NCI-H1417 treated with DMSO at 0.1 percent for 48 hours (cell line): ENCODE measurements at places on chromosomes 7 and 10.

DNA sequence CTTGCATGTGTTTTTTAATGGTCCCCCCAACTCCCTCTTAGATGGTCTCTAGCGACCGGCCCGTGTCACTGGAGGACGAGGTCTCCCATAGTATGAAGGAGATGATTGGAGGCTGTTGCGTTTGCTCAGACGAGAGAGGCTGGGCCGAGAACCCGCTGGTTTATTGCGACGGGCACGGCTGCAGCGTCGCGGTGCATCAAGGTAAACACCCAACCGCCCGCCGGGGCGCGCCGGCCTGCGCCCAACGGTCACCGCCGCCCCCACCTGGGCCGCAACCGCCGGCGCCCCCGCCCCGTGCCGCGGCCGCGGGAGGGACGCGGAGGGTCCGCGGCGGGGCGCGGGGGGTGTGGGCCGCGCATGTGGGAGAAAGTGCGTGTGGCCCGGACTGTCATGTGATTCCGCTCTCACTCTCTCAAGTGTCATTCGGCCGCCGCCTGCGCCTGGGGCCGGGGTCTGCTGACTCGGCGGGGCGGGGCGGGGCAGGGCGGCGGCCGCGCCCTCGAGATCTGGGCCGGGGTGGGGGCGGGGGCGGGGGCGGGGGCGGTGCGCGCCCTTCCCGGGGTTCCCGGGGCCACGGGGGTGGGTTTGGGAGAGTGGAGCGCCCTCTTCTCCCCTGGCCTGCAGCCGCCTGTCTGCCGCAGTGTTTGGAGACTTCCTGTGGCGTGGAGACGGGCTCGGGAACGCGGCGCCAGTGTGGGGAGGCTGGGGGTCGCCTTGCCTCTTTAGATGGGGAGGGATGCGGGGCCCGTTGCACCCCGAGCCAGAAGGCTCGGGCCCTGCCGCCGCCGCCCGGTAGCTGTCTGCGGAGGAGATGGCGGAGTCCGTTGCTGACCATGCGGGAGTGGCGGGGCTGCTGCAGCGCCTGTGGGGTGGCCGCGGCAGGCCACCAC, 817 bp downstream of the MLLT10 start:
- DNase-seq: no peak

GRCh38 chr10:44333511-44333910, 51.4 kb downstream of the CXCL12 start:
- DNase-seq: no peak

DNA sequence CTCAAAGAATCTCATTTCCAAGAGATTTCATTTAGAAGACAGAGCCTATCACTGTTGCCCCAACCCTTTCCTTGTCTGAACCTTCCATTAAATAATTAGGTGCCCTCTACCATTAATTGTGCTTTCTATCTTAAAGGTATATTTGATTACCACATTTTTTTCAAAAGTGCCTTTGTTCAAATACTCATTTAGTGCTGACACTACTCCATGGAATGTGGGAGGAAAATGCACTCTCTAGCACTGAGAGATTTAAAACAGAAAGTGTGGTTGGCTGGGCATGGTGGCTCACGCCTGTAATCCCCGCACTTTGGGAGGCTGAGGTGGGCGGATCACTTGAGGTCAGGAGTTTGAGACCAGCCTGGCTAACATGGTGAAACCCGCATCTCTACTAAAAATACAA, 119.8 kb downstream of the CACNA2D1 start:
- no peak for DNase-seq

DNA sequence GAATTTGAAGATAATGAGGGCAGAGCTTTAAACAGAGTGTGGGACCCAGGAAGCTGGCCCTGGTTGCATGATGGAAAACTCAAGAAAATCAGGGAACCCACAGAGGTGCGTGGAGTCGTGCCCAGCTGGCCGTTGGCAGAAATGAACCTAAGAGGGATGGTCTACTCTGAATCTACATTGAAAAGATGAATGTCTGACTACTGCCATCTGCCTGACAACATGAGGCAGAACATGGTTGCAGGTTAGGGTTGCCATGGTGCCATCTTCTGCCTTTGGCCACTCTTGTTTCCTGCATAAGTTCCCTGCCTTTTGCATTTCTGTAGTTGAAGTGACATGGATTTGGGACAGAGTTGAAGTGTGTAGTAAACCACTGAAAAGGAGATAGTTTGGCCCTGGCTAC, 138.5 kb upstream of the COBL start:
- no peak for DNase-seq

DNA sequence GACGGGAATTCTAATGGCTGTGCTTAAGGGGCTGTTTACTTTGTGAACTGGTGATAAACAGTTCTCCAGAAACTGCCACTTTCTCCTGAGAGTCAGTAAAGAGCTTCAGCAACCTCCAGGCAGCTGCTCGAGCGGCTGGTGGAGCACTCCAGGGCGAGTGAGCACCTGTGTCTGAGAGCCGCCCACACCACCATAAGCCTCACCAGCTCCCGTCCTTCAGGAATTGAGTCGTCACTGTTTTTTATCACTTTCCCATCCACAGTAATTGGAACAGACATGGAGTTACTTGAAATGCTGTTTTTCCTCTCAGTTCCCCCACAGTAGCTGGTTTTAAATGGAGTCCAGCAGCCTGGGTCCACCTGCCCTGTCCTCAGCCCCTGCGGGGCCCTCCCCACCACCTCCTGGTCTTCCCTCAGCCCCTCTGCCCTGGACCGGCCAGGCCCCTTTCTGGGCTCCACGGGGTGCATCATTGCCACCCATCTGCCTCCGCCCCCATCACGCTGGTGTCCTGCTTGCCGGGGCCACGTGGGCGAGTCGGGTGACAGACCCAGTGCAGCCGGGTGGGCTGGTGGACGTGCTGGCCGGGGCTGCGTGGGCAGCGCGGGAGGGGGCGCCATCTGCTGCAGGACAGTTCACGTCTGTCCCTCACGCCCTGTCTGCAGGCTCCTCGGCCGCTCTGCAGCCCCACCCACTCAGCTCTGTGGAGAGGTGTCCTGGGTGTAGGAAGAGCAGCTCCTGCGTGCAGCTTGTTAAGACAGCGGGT, 56.0 kb downstream of the NKX6-2 start:
- no peak for DNase-seq

GRCh38 chr7:113371416-113372043, 253.2 kb upstream of the SMIM30 start:
- DNase-seq: no peak

- no peak for DNase-seq
Observed at GRCh38 chr7:151109094-151110048, 23.1 kb downstream of the AGAP3 start.

DNA sequence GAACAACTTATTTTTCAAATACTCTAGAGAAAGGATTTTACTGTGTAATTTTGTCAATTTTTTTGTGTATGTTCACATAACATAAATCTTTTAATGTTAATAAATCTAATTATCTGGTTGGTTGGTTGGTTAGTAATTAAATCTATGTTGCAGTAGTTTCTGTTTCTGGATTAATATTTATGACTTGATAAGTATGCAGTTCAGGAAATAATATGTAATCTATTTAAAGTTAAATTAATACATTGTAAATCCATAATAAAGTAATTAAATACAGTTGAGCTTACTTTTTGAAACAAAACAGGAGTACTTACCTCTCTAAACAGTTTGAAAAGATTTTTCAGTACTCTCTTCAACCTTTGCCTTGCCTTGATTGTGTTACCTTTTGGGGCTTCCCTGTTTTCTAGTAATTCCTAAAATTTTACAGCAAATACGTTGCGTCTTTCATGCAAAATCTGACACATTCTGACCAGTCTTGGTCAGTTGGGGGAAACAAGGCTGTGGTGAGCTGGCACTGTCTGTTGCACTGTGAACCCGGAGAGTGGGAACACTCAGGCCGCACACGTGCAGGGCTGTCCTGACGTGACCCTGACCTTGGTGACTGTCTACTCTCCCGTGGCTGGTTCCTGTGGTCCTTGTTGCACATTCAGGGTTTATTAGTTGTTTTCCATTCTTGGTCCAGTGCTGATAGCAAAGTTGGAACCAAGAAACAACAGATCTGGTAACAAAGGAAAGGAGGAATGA, 45.6 kb upstream of the FGL2 start:
- DNase-seq: no peak

DNA sequence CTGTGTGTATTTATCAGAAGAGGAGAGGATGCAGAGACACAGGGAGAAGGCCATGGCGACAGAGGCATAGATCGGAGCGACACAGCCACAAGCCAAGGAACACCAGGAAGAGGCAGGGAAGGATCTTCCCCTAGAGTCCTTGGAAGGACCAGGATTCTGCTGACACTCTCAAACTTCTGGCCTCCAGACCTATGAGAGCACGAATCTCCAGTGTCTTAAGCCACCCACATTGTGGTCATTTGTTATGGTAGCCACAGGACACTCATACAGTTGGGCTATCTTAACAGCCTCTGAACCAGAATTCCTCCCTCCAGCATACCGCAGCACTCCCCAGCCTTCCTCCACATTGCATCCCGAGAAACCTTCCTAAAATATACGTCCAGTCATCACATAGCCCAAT, 367.0 kb upstream of the MGMT start:
- no peak for DNase-seq

DNA sequence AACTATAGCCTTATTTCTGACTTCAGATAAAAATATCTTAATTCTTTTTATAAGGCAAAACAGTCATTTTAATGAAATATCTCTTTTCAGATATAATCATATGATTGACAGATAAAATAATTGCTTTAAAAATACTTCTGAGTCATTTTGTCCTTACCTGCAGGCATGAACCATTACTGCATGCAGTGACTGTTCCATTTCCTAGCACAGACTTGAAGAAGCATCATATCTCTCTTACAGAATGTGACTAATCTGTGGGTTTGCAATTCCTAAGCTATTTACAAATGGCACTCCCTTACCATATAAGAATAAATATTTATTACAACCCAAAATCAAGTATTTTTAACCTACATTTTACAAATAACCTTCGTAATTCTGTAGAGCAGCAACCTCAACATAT, 120.7 kb downstream of the SRPK2 start:
- no peak for DNase-seq

DNA sequence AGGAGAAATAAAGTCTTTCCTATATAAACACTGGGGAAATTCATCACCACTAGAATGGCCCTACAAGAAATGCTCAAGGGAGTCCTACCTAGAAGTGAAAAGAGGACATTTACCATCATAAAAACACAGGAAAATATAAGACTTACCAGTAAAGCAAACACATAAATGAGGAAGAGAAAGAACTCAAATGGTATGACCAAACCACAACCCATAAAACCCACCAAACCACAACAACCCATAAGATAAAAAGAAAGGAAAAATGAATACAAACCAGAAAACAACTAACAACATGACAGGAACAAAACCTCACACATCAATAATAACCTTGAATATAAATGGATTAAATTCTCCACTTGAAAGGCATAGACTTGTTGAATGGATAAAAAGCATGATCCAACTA, 71.9 kb upstream of the DIP2C start:
- no peak for DNase-seq
